Erythroblast (primary cell): ENCODE measurements at places on chromosomes 7 and 10.
A peak's percentile ranks its signal among the peaks of the same experiment; 100 is the strongest.

GRCh38 chr10:104391150-104391968, 37.7 kb downstream of the CFAP58 start:
- peak; percentile 14 for DNase-seq

DNA sequence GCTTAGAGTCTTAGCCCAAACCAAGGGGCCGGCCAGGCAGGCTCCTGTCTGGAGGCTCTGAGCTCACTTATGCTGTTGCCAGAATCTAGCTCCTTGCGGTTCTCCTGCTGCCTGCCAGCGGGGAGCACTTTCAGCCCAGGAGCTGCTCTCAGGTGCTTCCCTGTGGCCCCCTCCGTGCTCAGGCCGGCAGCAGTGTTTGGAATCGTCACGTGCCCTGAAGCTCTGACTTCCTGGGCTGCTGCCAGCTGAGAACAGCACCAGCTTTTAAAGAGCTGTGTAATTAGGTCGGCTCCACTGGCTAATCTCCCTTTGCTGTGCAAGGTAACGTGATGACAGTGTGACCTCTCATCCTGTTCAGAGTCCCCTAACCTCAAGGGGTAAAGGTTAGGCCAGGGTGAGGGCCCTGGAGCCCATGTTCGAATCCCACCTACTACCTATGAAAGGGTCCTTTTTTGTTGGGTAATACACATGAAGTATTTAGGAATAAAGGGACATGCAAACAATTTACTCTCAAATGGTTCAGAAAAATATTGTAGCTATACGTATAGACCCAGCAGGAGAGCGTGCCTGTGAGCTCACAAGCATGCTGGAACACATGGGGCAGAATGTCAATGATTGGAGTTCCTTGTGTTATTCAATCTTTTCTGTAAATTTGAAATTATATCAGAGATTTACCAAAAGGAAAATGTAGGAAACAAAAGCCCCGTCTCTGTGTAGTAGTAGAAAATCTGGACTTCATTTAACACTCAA, 16.6 kb downstream of the ZNF862 start:
- no peak for DNase-seq

- DNase-seq = no peak
These were observed 24.1 kb upstream of the ADCYAP1R1 start for GRCh38 chr7:31028006-31028405.

DNA sequence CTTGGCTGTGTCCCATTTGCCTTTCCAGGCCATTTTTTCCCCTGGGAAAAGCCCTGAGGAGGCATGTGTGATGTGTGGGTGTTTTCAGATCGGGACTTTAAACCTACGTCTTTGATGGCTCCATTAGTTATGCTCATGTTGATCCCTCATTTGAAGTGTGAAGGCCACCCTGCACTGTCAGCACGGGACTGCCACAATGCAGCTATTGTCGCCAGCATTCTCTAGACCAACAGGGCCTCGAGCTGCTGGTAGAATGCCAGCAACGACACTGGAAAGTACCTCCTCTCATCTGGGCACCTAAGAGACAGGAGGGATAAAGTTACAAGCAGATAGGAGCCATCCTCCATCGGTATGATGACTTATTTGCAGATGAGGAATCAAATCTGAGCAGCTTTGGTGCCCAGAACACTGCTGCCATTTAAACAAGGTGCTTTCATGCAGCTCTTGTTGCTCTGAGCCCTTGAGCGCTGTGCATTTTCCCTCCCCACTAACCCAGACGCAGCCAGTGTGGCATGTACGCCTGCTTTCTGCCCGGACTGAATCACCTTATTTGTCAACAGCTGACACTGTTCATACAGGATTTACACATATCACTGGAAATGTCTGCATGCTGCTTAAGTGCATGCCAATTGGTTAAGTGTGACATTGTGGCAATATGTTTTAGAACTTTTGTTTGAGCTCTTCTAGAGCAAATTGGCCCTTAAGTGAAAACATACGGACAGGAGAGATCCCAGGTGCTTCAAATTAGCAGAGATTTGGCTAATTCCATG, 175.0 kb upstream of the PITRM1 start:
- no peak for DNase-seq

DNA sequence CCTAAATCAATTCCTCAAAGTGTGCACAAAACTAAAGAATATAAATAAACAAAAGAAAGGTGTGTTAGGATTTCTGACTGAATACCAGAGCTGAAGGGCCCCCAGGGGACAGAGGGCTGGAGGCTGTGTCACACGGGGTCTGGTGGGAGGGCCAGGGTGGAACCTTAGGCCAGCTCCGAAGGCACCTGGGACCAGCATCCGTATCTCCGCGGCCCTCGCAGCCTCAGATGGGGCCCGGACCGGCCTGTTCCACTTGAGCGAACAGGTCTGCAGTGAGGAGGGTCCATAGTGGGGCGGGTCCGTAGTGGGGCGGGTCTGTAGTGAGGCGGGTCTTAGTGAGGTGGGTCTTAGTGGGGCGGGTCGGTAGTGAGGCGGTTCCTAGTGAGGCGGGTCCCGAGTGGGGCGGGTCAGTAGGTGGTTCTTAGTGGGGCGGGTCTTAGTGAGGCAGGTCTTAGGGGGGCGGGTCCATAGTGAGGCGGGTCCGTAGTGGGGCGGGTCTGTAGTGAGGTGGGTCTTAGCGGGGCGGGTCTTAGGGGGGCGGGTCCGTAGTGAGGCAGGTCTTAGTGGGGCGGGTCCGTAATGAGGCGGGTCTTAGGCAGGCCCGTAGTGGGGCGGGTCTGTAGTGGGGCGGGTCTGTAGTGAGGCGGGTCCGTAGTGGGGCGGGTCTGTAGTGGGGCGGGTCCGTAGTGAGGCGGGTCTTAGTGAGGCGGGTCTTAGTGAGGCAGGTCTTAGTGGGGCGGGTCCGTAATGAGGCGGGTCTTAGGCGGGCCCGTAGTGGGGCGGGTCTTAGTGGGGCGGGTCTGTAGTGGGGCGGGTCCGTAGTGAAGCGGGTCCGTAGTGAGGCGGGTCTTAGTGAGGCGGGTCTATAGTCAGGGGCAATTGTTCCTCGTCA, 15.1 kb downstream of the GPR146 start:
- peak; percentile 81 for DNase-seq

- DNase-seq = no peak
These were observed 111.3 kb downstream of the ELFN1 start for GRCh38 chr7:1781369-1781768.

GRCh38 chr7:101220295-101220694, 2.3 kb downstream of the ZNHIT1 start:
- no peak for DNase-seq

DNA sequence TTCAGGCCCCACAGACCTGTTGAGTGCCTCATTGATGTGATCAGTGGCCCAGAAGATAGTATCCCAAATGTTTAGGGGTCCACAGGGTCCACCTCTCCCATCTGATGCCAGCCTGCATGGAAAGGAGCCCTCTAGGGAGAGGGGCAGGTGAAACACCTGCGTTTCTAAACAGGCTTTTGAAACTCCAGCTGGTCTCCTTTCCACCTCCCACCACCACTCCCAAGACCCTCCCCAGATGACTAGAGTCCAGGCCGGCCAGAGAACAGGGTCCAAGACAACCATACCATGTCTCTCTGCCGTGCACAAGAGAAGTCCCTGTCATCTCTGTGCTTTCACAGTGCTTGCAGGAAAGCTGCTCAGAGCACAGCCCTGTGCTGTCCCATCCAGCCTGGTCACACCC, 105.0 kb upstream of the NANOS1 start:
- no peak for DNase-seq

GRCh38 chr7:473211-473734, 46.4 kb downstream of the PDGFA start:
- no peak for DNase-seq

- no peak for DNase-seq
These were observed 152.7 kb upstream of the PCBD1 start for GRCh38 chr10:71040846-71041605.

- no peak for DNase-seq
These were observed 11.1 kb upstream of the SGCE start for GRCh38 chr7:94666879-94667587.
